ENCODE measurements at places on chromosomes 2 and 18. TPM values are rescaled to one million over a fixed set of nuclear protein-coding genes. Genes with fewer than 3 reads are reported as not detected.

Gene LBX2
- 1.9 TPM for total RNA-seq

Gene NEB
- total RNA-seq: 0.68 TPM

Gene KCTD1
- 32.9 TPM for total RNA-seq

Gene ST8SIA3
- not detected for total RNA-seq

Gene PHLPP1
- 4.4 TPM for total RNA-seq

Gene RNF103
- 20.6 TPM for total RNA-seq

Gene UGT1A4
- not detected for total RNA-seq

Gene HRH4
- total RNA-seq: not detected

Gene SPTBN1
- total RNA-seq: 492 TPM

Gene TET3
- 13.7 TPM for total RNA-seq

Gene HOXD3
- total RNA-seq: 9.2 TPM

Gene HOXD13
- total RNA-seq: not detected

Gene FHL2
- total RNA-seq: 265 TPM

Gene IL37
- not detected for total RNA-seq

Gene EPB41L5
- 15.6 TPM for total RNA-seq

Gene HK2
- total RNA-seq: 20.7 TPM

Gene LYG2
- not detected for total RNA-seq

Gene STRADB
- total RNA-seq: 38.3 TPM

Gene RPRM
- 2.1 TPM for total RNA-seq

Gene SERPINB4
- not detected for total RNA-seq

Gene HIBCH
- 7.8 TPM for total RNA-seq

Gene AGXT
- total RNA-seq: 0.25 TPM

Gene CRYGD
- not detected for total RNA-seq

Gene DDX18
- 66.9 TPM for total RNA-seq

Gene ACMSD
- total RNA-seq: not detected

Gene WDR33
- 22.3 TPM for total RNA-seq

Gene IL36A
- not detected for total RNA-seq

Gene SMARCAL1
- total RNA-seq: 24.0 TPM

Gene FER1L5
- total RNA-seq: not detected

Gene NCKAP5
- 0.33 TPM for total RNA-seq

Gene UGT1A1
- not detected for total RNA-seq

Gene ASB1
- total RNA-seq: 44.9 TPM

Measured in kidney epithelial cell (primary cell).